Right renal cortex interstitium (tissue), 3 donors: ENCODE measurements at places on chromosomes 1 and 21.
A peak's percentile ranks its signal among the peaks of the same experiment; 100 is the strongest.

GRCh38 chr1:49013079-49013478 is 236.4 kb upstream of the BEND5 start:
- no peak for DNase-seq

DNA sequence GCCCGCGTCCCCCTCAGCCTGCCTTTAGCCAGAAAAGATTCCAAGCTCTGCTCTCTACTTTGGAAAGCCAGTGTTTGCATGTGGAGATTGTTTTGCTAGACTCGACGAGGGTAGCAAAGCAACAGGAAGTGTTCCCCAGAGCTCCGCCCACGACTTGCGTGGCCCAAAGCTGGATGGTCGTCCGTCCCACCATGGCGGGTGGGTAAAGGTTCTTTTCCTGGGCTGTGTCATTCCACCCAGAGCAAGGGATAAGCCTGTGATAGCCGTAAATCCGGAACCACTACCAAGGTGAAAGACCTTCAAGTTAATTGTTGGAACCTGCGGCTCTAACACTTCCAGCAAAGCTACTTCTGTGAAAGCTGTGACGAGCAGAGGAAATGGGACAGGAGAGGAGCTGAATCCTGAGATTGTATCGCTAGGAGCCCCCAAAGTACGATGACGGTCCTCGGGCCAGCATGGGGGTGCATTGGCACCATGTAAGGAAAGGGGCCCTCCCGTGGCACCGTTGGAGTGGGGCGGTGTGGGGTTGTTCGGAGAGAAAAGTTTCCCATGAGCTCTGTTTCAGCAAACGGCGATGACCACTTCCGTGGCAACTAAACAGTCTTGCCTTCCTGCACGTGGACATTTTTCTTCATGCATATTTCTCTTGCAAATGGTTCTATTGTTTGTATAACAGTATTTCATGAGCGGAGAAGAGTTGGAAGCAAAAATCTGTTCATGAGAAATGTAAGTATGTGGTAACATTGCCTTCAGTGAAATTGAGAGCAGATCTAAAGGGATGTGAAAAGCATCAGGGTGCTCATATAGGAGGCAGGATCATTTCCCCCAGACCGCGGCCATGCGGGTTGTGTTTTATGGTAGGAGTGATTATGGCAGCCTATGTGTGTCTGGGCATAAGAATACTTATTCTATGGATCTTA is 8.4 kb downstream of the MX2 start:
- DNase-seq: no peak

- no peak for DNase-seq
Observed at GRCh38 chr1:22592919-22593790, 29.9 kb downstream of the EPHA8 start.

- DNase-seq: no peak
Observed at GRCh38 chr1:36350659-36351226, 27.3 kb upstream of the EVA1B start.

- DNase-seq: no peak
Observed at GRCh38 chr1:7811476-7811875, 27.4 kb downstream of the PER3 start.

DNA sequence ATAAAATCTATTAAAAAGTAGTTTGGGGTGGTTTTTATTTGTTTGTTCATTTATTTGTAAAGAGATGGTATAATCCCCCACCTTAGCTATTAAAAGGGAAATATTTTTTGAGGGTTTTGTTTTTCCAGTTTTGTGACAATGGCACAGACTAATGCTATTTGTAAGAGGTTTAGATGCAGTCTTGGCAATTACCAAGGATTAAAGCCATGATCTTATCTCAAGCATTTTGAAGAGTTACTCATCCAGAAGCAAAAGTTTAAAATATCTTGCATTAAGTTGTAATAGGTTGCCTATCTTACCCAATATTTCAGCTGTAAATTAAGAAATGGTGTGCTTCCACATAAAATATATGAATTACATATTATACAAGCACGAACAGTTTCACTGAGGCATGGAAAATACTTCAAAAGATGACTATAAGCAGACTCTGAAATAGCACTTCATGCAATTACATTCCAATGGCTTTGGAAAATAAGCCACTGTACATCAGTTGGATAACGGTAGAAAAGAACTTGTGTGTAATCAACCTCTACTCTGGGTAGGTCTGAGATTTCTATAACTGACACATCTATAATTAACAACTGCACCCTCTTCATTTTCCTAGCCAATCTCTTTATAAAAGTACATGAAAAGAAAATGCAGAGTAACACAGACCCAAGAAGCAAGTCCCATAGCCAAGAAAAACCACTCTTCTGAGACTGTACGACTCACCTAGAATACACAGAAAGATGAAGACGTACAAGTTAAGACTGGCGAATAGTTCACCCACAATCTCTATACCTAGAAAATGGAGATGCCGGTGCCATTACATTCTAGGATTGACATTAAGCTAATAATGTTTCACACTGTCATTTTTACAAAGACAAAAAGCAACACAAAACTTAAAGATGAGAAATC is 95.2 kb downstream of the PTPN14 start:
- DNase-seq: no peak

- DNase-seq: no peak
Observed at GRCh38 chr1:227396539-227397353, 78.5 kb upstream of the CDC42BPA start.

GRCh38 chr1:29730623-29731022 is 494.3 kb downstream of the PTPRU start:
- DNase-seq: no peak

DNA sequence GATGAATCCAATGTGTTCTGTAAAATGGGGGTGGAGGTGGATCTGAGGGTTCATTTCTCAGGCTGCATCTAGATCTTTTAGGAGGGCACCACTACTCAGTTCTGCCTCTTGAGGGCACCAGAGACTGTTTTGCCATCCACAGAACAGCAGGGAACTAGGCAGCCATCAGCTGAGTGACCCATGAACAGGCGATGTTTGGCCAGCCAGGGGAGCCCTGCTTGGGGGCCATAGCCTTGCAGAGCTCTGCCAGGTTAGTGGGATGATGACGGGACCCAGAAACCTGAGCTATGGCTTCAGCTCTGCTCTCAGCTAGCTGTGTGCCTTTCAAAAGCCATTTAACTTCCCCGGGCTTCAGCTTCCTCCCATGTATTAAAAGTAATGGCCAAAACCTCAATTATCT is 13.4 kb upstream of the NOS1AP start:
- DNase-seq: peak; percentile 39

GRCh38 chr1:7648761-7649384 is 122.2 kb upstream of the VAMP3 start:
- DNase-seq: no peak
